ENCODE measurements at places on chromosomes 12 and 14. TPM values are rescaled to one million over a fixed set of nuclear protein-coding genes. Genes with fewer than 3 reads are reported as not detected.
A peak's percentile ranks its signal among the peaks of the same experiment; 100 is the strongest.

DNA sequence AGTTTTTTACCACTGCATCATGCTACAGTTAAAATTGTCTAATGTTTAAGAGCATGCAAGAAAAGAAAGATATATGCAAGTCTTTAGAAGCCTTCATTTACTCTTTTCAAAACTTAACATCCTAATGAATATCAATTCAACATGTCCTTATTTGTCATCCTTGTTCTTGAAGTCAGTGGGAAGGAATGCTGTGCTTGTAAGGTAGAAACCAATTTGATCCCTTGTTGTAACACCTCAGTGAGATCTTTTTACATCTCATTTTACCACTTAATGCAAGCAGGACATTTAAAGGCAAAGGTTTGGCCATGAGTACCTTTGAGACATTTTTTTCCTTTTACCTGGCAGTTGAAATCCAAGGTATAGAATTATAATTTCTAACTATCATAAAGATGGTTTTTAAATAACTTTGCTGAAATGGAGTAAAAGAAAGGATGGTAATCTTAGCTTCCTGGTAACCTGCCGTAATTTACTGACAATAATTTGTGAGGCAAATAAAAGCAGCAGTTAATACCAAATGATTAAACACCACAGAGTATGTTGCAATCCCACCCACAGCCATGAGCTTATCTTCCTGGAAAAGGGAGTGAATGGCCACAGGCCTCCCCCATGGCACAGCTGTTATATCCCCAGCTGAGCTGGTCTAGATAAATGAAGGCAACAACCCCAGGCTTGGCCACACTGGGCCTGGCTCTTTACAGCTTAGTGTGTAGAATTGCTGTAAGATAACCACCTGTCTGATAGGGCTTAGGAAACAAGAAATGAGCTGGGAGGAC, 33.2 kb upstream of the STRN3 start:
- no peak for DNase-seq

- DNase-seq = no peak
Observed at GRCh38 chr14:72347118-72347517, 414.9 kb downstream of the RGS6 start.

- no peak for DNase-seq
Observed at GRCh38 chr12:27330846-27331245, 1.8 kb upstream of the BMAL2 start.

Gene CD163L1
- not detected for total RNA-seq

- DNase-seq = peak; percentile 89
Observed at GRCh38 chr14:24058260-24058950, 6.6 kb downstream of the CARMIL3 start.

- DNase-seq = no peak
Observed at GRCh38 chr12:70849265-70849960, 71.1 kb downstream of the PTPRR start.

DNA sequence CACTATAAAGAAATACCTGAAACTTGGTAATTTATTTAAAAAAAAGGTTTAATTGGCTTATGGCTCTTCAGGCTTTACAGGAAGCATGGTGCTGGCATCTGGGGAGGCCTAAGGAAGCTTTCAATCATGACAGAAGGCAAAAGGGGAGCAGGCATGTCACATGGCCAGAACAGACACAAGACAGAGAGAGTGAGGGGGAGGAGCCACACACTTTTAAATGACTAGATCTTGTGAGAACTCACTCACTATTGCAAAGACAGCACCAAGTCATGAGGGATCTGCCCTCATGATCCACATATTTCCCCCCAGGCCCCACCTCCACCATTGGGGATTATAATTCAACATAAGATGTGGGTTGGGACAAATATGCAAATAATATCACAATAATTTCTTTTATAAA, 355.6 kb downstream of the DAD1 start:
- DNase-seq = no peak

GRCh38 chr12:111184161-111184560, 184.7 kb downstream of the PHETA1 start:
- no peak for DNase-seq

- no peak for DNase-seq
Observed at GRCh38 chr14:78455896-78456435, 285.8 kb downstream of the NRXN3 start.
